ENCODE measurements at places on chromosomes 3 and 15.

DNA sequence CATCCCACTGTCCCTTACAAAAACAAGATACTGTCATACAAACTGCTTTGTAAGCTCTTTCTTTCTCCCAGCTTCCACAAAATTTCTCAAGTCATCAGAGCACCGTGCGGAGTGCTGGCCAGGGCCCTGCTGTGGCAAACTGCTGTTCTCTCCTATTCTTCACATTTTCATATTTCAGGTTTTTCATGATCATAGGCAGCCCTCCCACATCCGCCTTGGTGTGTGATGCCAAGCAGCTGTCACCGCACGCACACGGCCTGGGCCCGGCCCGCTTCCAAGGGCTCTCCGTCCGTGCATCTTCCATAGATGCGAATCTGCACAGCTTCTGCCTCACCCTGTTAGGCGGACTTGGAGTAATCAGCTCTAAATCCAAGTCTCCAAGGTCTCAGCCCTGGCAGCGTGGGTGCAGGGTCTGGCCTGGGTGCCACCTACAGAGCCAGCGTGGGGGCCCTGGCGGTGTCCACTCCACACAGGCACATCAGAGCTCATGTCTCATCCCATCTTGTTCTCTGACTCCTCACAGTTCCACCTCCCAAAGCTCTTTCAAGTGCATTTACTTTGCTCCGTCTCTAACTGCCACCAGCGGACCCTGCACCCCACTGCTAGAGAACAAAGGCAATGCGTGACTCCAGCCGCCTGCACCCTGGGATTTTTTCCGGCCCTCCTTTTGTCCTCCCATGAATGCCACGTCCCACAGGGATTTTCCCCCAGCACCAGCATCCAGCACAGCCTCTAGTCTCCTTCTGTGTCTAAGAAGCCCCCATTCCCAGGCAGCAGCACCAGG, 27.2 kb downstream of the CYFIP1 start:
- H3K4me3 ChIP-seq, result no peak overlapping the region
- peaks cover 13% of the 10 kb centered on the region for H3K4me1 ChIP-seq
- H3K27ac ChIP-seq, result no peak overlapping the region
- no peak for DNase-seq

DNA sequence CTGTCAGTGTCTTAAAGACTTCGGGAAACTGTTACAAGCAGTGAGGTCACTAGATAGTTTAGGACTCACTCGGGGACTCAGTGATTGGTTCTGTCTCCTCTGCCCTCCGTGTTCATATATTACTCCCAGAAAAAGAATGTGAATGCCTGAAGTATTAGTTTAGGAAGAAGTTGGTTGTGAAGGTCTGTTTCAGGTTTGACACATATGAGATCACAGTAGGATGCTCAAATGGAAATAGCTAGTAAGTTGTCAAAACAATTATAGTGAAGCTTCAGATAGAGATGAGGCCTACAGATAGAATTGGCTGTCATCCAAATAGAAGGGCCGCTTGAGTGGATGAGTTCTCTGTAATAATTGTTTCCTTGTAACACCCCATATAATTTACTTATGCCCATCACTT, 172.6 kb downstream of the PLCL2 start:
- H3K4me1 ChIP-seq, result peaks cover 16% of the 10 kb centered on the region
- no peak overlapping the region for H3K4me3 ChIP-seq
- H3K36me3 ChIP-seq, result peaks cover 66% of the 10 kb centered on the region
- no peaks in the 10 kb centered on the region for H3K27me3 ChIP-seq
- no peak overlapping the region for H3K27ac ChIP-seq

GRCh38 chr15:41848631-41849030, 10.0 kb downstream of the PLA2G4B start:
- no peak overlapping the region for H3K4me3 ChIP-seq
- H3K27me3 ChIP-seq, result peaks cover 18% of the 10 kb centered on the region
- no peaks in the 10 kb centered on the region for H3K4me1 ChIP-seq
- DNase-seq, result no peak
- H3K27ac ChIP-seq, result no peak overlapping the region

GRCh38 chr15:36434177-36434576, 145.2 kb upstream of the CDIN1 start:
- H3K4me1 ChIP-seq, result no peaks in the 10 kb centered on the region
- H3K27ac ChIP-seq, result no peak overlapping the region
- H3K36me3 ChIP-seq, result no peaks in the 10 kb centered on the region
- no peak overlapping the region for H3K4me3 ChIP-seq
- no peak for DNase-seq
- no peaks in the 10 kb centered on the region for H3K27me3 ChIP-seq

- H3K4me3 ChIP-seq, result no peak overlapping the region
- no peak overlapping the region for H3K27ac ChIP-seq
- no peaks in the 10 kb centered on the region for H3K4me1 ChIP-seq
- no peak for DNase-seq
- no peaks in the 10 kb centered on the region for H3K36me3 ChIP-seq
Measured at GRCh38 chr15:27201425-27201824, 230.4 kb downstream of the GABRG3 start.

GRCh38 chr3:1272546-1273265, 179.9 kb downstream of the CNTN6 start:
- H3K27ac ChIP-seq, result no peak overlapping the region
- H3K27me3 ChIP-seq, result no peaks in the 10 kb centered on the region
- H3K4me1 ChIP-seq, result no peaks in the 10 kb centered on the region

- no peak overlapping the region for H3K4me3 ChIP-seq
- peaks cover 5% of the 10 kb centered on the region for H3K27me3 ChIP-seq
- H3K4me1 ChIP-seq, result peaks cover 53% of the 10 kb centered on the region
- peak overlapping the region; percentile 80 for H3K27ac ChIP-seq
- no peak for DNase-seq
- no peaks in the 10 kb centered on the region for H3K36me3 ChIP-seq
Measured at GRCh38 chr3:42746455-42747450, 26.3 kb downstream of the CCDC13 start.

DNA sequence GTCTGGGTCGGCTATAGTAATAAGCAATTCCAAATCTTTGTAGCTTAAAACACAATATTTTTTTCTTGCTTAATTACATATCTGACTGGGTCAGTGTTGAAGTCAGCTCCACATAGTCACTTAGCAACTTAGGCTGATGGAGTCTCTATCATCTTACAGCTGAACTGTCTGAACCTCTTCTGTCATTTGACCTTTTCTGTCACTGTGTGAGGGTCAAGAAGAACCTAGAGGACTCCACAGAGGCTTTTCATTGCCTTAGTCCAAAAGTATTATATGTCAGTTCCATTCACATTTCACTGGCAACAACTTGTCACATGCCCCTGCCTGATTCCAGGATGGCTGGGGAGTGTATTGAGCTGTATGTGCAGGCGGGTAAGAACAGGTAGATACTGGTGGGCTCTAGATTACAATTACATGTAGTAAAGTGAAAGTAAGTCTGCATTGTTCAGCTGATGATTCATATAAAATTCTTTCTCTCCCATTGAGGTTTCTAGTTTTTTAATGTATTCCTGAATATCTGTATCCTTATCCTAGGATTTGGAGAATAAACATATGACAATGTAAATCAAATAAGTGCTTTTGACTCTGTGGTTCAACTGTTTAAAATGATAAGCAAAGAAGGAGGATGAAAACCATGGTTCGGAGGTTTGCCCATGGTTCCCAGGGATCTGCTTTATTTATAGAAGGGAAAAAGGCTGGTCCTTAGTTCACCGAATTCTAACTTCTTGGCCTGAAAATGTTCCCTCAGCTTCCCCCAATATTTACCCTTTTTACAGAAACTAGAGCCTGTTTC, 5.8 kb upstream of the ARPP21 start:
- peaks cover 4% of the 10 kb centered on the region for H3K27me3 ChIP-seq
- no peak overlapping the region for H3K27ac ChIP-seq
- no peak for DNase-seq
- no peaks in the 10 kb centered on the region for H3K4me1 ChIP-seq

- DNase-seq, result no peak
- no peaks in the 10 kb centered on the region for H3K27me3 ChIP-seq
- H3K27ac ChIP-seq, result no peak overlapping the region
- no peak overlapping the region for H3K4me3 ChIP-seq
- H3K36me3 ChIP-seq, result no peaks in the 10 kb centered on the region
Measured at GRCh38 chr15:47332481-47332880, 384.8 kb upstream of the SEMA6D start.

GRCh38 chr15:69996321-69997160, 101.2 kb downstream of the TLE3 start:
- H3K27ac ChIP-seq, result no peak overlapping the region
- no peak for DNase-seq
- H3K4me1 ChIP-seq, result no peaks in the 10 kb centered on the region
- H3K4me3 ChIP-seq, result no peak overlapping the region
- H3K27me3 ChIP-seq, result peaks cover 38% of the 10 kb centered on the region
- H3K36me3 ChIP-seq, result no peaks in the 10 kb centered on the region

GRCh38 chr15:73897441-73898261, 24.3 kb downstream of the TBC1D21 start:
- H3K4me3 ChIP-seq, result no peak overlapping the region
- no peak overlapping the region for H3K27ac ChIP-seq
- H3K4me1 ChIP-seq, result peaks cover 4% of the 10 kb centered on the region
- no peaks in the 10 kb centered on the region for H3K36me3 ChIP-seq
- peaks cover 20% of the 10 kb centered on the region for H3K27me3 ChIP-seq
- DNase-seq, result peak; percentile 77

DNA sequence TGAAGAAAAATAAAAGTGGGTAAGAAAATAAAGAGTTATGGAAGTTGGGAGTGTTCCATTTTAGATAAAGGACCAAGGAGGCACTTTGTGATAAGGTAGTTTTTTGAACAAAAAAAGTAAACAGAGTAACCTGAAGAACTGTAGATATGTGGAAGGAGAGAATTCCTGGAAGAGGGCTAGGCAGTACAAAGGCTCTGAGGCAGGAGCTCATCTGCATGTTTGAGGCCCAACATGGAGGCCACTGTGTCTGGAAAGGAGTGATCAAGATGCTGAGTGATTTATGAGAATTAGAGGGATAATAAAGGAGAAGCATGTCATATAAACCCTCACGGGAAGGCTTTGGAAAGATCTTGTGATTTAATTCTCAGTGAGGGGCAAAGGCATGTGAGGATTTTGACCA, 126.5 kb downstream of the DTWD1 start:
- no peaks in the 10 kb centered on the region for H3K4me1 ChIP-seq
- no peaks in the 10 kb centered on the region for H3K36me3 ChIP-seq
- H3K27me3 ChIP-seq, result no peaks in the 10 kb centered on the region
- DNase-seq, result no peak

GRCh38 chr3:28948685-28949084, 332.2 kb upstream of the RBMS3 start:
- no peaks in the 10 kb centered on the region for H3K27me3 ChIP-seq
- H3K36me3 ChIP-seq, result no peaks in the 10 kb centered on the region
- H3K27ac ChIP-seq, result no peak overlapping the region
- H3K4me3 ChIP-seq, result no peak overlapping the region

- no peaks in the 10 kb centered on the region for H3K27me3 ChIP-seq
- no peak for DNase-seq
- H3K27ac ChIP-seq, result no peak overlapping the region
- no peak overlapping the region for H3K4me3 ChIP-seq
- H3K4me1 ChIP-seq, result no peaks in the 10 kb centered on the region
Measured at GRCh38 chr3:30848087-30848779, 46.2 kb downstream of the GADL1 start.

DNA sequence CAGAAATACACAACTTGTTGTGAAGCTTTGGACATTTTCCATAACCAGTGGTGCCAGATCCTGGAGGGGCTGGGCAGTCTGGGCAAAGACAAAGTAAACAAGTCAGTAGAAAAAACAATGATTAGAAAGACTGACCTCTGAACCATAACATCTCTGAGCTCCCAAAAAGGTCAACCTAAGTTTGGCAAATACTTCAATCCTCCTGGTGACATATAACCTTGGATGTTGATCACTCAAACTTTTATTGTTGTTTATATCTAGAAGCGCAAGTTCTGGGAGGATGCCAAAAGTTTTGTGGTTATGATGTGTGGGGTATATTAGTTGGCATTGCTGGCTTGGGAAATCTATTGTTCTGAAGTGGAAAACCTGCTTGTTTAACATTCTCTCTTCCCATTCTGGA, 257.7 kb downstream of the DIPK2A start:
- H3K27ac ChIP-seq, result no peak overlapping the region
- no peaks in the 10 kb centered on the region for H3K4me1 ChIP-seq
- no peak for DNase-seq
- H3K4me3 ChIP-seq, result no peak overlapping the region
- H3K27me3 ChIP-seq, result no peaks in the 10 kb centered on the region

GRCh38 chr3:127185268-127185667, 7.7 kb upstream of the PRR23E start:
- no peaks in the 10 kb centered on the region for H3K27me3 ChIP-seq
- H3K4me1 ChIP-seq, result no peaks in the 10 kb centered on the region
- H3K27ac ChIP-seq, result no peak overlapping the region
- H3K4me3 ChIP-seq, result no peak overlapping the region
- no peak for DNase-seq

DNA sequence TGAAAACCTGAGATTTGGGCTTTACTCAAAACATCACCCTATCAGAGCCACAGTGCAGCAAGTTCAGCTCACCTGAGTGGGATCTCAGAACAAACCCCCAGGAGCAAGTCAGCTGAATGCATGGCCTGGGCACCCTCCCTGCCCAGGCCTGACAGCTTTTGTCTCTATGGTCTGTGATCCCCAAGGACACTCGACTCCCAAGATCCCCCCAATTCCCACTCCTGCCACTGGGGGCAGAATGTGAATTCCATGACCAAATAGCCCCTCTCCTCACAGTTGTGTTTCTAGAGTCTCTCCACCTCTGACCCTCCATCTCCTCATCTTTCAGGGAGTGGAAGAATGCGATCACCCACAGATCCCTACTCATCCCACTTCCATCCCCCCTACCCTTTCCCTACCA, 58.9 kb downstream of the ZNF445 start:
- H3K4me3 ChIP-seq, result no peak overlapping the region
- peaks cover 11% of the 10 kb centered on the region for H3K27me3 ChIP-seq
- H3K4me1 ChIP-seq, result no peaks in the 10 kb centered on the region
- H3K27ac ChIP-seq, result no peak overlapping the region
- no peaks in the 10 kb centered on the region for H3K36me3 ChIP-seq

- no peaks in the 10 kb centered on the region for H3K36me3 ChIP-seq
- no peak overlapping the region for H3K27ac ChIP-seq
- DNase-seq, result no peak
- H3K27me3 ChIP-seq, result peaks cover 22% of the 10 kb centered on the region
- H3K4me3 ChIP-seq, result no peak overlapping the region
Measured at GRCh38 chr3:12421132-12421531, 63.1 kb upstream of the TSEN2 start.

- H3K4me3 ChIP-seq, result no peak overlapping the region
- H3K4me1 ChIP-seq, result peaks cover 17% of the 10 kb centered on the region
- no peaks in the 10 kb centered on the region for H3K27me3 ChIP-seq
- no peaks in the 10 kb centered on the region for H3K36me3 ChIP-seq
- no peak overlapping the region for H3K27ac ChIP-seq
Measured at GRCh38 chr3:120145542-120146285, 51.5 kb upstream of the GSK3B start.

DNA sequence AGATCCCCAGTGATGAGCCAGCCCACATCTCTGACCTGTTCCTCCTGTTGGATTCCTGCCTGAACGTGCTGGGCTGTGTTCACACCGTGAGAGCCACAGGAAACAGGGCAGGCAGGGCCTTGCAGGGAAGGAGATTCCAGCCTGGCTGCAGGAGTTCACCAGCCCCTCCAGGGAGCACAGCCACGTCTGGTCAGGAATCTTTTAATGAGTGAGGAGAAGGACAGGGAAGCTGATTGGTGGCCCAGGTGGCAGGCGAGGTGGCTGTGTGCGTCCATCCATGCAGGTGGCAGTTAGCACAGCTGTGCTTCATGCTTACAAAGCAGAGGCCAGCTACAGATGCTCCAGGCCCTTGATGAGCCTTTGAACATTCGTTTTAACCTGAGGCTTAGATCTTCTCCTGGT, 10.5 kb downstream of the LRRK1 start:
- H3K36me3 ChIP-seq, result no peaks in the 10 kb centered on the region
- DNase-seq, result no peak
- no peaks in the 10 kb centered on the region for H3K4me1 ChIP-seq
- no peak overlapping the region for H3K27ac ChIP-seq

GRCh38 chr3:188026191-188026968, 127.6 kb upstream of the LPP start:
- no peak for DNase-seq
- no peak overlapping the region for H3K4me3 ChIP-seq
- peaks cover 6% of the 10 kb centered on the region for H3K4me1 ChIP-seq
- H3K36me3 ChIP-seq, result peaks cover 6% of the 10 kb centered on the region
- no peaks in the 10 kb centered on the region for H3K27me3 ChIP-seq
